ENCODE measurements at places on chromosomes 12 and 14.

- no peak for DNase-seq
These were observed 749.6 kb downstream of the SLC16A7 start for GRCh38 chr12:60345442-60345841.

GRCh38 chr12:77102123-77102522, 36.8 kb upstream of the E2F7 start:
- DNase-seq, result peak; percentile 37

GRCh38 chr14:55192054-55192621, 753 bp upstream of the DLGAP5 start:
- no peak for DNase-seq

GRCh38 chr14:81455390-81455789, 55.3 kb upstream of the STON2 start:
- DNase-seq, result peak; percentile 72

DNA sequence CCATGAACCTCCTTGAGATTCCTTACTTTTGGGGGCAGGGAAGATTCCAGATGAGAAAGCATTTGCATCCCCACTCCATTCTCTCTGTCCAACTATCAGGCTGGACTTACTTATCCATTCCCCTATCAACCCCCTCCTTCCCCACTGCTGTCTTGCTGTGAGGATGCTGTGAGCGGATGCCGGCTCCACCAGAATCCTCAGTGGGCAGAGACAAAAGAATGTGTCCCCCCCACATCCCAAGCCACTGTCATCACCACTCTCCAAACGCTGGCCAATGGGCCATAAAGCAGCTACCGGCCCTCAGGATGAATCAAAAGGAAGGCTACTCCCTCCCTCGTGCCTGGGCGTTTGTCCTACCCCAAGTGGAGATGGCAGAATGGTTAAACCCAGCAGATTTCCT, 173.0 kb upstream of the NTF3 start:
- no peak for DNase-seq

DNA sequence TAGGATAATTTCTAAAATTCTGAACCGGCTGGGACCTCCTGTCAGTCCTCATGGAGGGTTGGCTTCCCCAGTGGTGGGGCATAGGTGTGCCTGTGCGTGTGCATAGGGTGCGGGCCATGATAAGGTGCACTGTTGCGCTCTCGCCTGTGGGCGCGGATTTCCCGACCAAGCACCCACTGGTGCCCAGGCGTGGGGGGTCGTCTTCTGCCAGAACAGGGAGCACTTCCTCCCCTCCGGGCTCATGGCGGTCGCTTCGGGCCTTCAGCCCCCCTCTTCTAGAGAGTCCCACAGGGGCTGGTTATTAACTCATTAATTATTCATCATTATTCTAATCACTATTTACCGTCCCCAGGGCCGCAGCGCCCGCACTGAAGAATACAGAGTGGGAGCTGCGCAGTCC, 2.8 kb downstream of the C1QL4 start:
- DNase-seq, result no peak

GRCh38 chr12:51889216-51890132, 1.6 kb downstream of the ANKRD33 start:
- DNase-seq, result no peak

DNA sequence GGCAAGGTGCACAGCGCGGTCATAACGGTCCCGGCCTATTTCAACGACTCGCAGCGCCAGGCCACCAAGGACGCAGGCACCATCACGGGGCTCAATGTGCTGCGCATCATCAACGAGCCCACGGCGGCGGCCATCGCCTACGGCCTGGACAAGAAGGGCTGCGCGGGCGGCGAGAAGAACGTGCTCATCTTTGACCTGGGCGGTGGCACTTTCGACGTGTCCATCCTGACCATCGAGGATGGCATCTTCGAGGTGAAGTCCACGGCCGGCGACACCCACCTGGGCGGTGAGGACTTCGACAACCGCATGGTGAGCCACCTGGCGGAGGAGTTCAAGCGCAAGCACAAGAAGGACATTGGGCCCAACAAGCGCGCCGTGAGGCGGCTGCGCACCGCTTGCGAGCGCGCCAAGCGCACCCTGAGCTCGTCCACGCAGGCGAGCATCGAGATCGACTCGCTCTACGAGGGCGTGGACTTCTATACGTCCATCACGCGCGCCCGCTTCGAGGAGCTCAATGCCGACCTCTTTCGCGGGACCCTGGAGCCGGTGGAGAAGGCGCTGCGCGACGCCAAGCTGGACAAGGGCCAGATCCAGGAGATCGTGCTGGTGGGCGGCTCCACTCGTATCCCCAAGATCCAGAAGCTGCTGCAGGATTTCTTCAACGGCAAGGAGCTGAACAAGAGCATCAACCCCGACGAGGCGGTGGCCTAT, 875 bp downstream of the HSPA2 start:
- DNase-seq, result peak; percentile 41

GRCh38 chr12:78038986-78039385, 208.3 kb downstream of the NAV3 start:
- DNase-seq, result peak; percentile 21

- DNase-seq, result peak; percentile 10
These were observed 18.9 kb upstream of the NUP107 start for GRCh38 chr12:68667896-68668295.

GRCh38 chr12:30624009-30624408, 71.7 kb downstream of the IPO8 start:
- no peak for DNase-seq

- no peak for DNase-seq
These were observed 605.0 kb downstream of the FSCB start for GRCh38 chr14:43901911-43902673.

DNA sequence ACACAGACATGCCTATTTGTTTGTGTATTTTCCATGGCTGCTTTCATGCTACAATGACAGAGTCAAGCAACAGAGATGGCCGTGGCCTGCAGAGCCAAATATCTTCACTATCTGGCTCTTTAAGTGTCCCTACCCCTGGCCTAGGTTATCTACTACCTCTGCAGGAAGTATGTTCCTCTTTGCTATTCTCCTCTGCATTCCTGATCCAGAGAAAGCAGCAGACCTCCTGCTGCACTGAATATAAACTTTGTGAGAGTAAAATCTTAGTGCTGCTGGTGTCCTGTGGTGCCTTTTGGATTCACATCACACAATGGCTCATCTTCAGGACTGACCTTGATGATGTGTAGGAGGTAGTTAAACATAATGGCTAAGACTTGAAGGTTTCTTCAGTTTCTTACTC, 233.4 kb downstream of the IPO8 start:
- no peak for DNase-seq

DNA sequence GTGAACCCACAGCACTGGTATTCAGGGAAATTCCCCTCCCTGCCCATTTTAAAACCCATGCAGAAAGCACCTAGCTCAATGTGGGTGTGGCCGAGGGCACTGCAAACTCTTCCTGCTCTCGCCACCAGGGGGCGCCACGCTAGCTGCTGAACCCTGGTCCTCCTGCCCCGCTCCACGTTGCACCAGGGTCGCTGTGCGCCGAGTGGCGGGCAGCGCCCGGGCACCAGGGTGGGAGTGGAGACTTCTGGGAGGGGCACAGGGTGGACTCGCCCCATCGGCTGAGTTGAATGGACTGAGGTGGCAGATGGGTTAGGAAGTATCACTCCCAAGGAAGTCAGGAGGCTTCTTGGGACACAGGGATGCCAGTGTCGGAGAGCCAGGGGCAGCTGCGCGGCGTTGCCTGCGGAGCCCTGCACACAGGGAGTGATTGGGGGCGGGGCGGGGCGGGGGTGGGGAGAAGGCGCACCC, 48.1 kb upstream of the BCL11B start:
- peak; percentile 32 for DNase-seq

- DNase-seq, result no peak
These were observed 257.8 kb upstream of the GARIN6 start for GRCh38 chr12:99389751-99390150.

DNA sequence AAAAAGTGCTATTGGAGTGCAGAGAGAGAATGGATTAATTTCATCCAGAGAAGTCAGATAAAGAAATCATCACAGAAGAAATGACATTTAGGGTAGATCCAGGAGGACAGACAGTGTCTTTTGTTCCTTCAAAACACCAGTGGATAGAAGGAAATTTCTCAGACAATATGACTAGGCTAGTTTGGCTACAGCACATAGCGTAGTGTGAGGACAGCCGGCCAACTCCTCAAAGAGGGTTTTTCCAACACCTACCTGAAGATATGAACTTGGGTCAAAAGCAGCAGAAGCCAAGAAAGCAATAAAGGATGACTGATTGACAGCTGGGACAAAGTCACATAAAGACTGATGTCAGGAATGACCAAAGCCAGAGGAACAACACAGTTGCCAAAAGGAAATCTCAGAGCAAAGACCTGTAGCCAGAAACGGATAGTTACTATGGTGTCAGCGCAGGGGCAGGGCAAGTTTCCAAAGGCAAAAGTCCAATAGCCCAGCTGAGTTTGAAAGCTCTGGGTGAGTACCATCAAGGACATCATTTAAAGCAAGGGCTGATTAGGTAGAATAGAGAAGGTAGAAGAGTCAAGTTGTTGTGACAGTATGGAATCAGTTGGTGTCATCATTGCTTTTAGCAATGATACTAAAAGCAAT, 58.7 kb upstream of the PDE3A start:
- no peak for DNase-seq

All from fibroblast of skin of right biceps (primary cell).